Type B pancreatic cell (in vitro differentiated cells): ENCODE measurements at places on chromosomes 3 and 15. TPM values are rescaled to one million over a fixed set of nuclear protein-coding genes. Genes with fewer than 3 reads are reported as not detected.

Gene ATP13A5
- total RNA-seq, result not detected in 2 replicates

Gene RTP3
- total RNA-seq, result not detected in 2 replicates

Gene ISLR2
- total RNA-seq, result 0.59 and 16.9 TPM in 2 replicates

Gene POLR2H
- 87.8 and 90.5 TPM in 2 replicates for total RNA-seq

Gene FOXB1
- 0.60 TPM in 1 of 2 replicates, not detected in the other for total RNA-seq

Gene KBTBD13
- total RNA-seq, result not detected in 2 replicates

Gene TNIK
- total RNA-seq, result 8.1 and 38.1 TPM in 2 replicates

Gene DGKG
- total RNA-seq, result 1.5 and 11.6 TPM in 2 replicates

DNA sequence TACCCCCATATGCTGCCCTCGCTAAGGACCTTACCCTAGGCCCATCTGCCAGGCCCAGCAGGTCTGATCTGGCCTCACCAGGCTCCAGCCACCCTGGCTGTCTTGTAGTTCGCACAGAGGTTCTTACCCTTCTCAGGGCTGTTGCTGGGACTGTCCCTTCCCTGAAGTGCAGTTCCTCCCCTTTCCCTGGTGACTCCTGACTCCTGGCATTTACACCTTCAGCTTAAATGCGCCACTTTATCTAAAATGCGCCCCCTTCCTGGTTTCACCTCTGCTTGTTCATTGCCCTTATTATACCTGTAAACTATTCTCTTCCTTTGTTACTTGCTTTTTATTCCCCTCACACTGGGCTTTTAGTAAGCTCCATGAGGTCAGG is 835 bp upstream of the TTLL3 start:
- no peak for DNase-seq

DNA sequence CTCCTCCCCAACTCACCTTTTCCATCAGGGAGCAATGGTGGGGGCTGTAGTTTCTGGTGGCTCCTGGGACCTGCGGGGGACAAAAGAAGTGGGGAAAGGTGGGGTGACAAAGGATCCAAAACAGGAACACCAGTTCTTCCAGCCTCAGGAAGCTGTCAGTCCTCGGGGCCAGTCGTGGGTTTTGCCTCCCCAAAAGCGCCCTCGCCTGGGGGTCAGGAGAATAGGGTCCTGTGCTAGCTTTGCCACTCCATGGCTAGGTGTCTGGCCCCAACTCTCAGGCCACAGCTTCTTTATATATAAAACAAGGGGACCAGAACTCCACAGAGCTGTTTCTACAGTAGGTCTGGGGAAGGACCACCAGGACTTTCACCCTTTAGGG is 4.0 kb downstream of the CCDC9B start:
- no peak for DNase-seq

DNA sequence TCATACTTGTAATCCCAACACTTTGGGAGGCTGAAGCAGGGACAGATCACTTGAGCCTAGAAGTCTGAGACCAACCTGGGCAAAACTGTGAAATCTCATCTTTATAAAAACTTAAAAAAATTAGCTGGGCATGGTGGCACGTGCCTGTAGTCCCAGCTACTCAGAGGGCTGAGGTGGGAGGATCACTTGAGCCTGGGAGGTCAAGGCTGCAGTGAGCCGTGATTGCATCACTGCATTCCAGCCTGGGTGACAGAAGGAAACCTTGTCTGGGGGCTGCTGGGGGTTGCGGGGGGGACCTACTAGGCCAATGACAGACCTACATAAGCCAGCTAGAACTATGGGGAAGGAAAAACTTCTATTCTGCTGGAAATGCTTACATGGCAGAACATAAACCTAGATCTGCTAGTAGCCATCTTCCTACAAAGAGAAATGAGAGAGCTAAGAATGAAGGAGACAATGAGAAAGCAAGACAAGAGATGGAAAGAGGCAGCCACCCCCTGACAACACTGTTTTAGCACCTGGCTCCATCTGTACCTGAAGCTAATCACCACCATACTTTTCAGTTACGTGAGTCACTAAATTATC is 23.9 kb downstream of the FOXP1 start:
- no peak for DNase-seq

GRCh38 chr3:72344236-72344635 is 504.0 kb downstream of the SHQ1 start:
- DNase-seq, result no peak

- no peak for DNase-seq
These were observed 1.1 kb upstream of the NLGN1 start for GRCh38 chr3:173396191-173397041.

- DNase-seq, result no peak
These were observed 35.6 kb downstream of the SLC51A start for GRCh38 chr3:196251918-196252317.

DNA sequence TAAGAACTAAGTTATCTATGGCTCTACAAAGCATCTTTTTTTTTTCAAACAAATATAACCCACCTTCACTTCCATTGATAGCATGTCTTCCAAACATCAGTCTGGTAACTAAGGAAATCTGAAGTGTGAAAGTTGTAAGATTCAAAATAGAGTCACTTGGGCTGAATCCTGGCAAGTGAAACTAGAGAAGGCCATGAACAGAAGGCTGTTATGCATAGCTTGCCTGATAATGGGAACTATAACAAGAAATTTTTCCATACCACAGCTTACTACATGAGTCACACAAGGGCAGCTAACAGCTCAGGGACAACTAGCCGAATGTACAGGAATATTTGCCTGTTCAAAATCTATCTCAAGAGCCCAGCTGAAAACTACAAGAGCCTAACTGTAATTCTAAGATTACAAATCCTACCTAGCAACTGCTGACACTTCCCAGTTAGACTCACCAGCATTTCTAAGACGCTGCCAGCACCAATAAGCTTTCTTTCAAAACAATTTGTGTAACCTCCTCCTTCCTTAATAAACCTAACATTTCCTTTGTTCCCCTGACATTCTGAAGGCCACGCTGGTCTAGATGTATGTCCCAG is 1066.5 kb downstream of the PLOD2 start:
- DNase-seq, result no peak

DNA sequence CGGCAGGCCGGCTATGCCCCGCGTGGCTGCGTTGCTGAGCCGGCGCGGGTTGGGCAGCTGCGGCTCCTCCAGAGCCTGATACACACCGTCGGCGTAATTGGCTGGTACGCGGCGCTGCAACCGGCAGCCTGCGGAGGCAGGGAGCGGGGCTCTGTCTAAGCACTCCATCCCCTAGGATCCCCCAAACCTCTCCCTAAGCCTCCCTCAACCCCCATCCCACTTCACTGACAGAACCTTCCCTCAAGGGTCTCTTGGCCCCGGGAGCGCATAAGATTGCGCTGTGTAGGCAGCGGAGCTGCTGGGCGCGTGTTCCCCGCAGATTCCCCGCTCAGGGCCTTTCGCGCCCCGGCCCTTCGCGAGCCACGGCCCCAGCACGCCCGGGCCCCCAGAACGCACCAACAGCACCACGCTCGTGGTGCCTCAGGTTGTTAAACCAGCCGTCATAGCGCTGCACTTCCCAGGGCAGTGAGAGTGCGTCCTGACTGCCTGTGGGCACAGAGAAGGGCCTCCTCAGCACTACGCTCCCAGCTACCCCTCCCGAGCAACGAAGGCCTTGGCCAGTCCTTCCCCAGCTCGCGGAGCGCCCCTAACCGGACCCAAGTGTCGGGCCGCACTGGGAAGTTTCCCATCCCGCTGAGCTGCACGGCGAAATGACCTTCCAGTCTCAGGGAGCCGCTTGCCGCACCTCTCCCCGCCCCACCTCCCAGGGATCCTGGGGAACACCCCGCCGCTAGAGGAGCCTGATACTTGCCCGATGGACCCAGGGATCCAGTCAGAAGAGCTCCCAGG is 1.2 kb downstream of the DUOX2 start:
- peak; percentile 63 for DNase-seq

DNA sequence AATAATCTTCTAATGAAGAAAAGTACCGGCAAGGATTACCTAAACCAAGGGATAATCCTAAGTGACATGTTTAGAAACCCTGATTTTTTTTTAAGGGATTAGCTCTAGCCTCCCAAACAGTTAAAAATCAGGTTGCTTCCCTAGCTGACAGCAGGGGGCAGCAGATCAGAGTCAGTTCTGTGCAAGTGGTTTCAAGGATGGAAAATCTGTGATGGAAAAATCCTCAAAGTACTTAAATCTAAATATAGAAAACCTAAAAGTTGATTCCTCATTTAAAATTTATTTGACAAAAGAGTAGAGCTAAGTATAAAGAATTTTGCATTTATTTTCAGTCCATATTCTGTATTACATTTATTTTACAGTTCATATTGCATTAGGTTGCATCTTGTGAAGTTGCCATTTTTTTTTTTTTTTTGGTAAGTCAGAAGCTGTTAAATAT is 107.6 kb downstream of the PEX5L start:
- no peak for DNase-seq

- no peak for DNase-seq
These were observed 10.6 kb upstream of the ITPKA start for GRCh38 chr15:41483115-41483514.

DNA sequence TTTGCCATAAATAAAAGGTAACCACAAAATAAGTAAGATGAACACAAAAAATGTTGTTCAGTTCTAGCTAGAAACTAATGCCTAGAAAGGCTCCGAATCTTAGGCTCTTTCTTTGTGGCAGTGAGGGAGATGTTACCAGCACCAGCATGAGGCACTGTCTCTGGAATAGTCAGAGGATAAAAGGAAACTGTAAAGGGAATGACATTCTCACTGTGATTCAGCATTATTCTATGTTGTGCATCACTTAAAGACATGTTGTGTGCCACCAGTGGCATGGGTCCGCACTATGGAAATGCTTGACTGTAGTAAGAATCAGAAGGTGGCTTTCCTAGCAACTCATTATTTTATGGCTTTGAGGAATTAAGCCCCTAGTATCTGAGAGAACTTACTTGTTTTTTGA is 70.8 kb downstream of the SEC22A start:
- DNase-seq, result no peak

GRCh38 chr15:23762026-23762425 is 74.9 kb upstream of the NDN start:
- DNase-seq, result no peak

DNA sequence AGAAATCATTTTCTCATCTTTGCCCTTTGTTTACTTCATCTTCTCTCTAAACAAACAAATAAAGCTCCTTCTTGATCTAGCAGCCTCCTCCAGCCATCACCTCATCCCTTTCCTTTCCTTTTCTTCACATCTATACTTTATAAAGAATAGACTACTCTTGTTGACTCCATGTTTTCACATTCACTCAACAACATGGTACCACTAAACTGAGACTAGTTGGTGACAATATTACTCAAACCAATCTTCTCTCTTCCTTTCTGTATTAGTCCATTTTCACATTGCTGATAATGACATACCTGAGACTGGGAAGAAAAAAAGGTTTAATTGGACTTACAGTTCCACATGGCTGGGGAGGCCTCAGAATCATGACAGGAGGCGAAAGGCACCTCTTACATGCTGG is 324.7 kb downstream of the SOX2 start:
- no peak for DNase-seq

DNA sequence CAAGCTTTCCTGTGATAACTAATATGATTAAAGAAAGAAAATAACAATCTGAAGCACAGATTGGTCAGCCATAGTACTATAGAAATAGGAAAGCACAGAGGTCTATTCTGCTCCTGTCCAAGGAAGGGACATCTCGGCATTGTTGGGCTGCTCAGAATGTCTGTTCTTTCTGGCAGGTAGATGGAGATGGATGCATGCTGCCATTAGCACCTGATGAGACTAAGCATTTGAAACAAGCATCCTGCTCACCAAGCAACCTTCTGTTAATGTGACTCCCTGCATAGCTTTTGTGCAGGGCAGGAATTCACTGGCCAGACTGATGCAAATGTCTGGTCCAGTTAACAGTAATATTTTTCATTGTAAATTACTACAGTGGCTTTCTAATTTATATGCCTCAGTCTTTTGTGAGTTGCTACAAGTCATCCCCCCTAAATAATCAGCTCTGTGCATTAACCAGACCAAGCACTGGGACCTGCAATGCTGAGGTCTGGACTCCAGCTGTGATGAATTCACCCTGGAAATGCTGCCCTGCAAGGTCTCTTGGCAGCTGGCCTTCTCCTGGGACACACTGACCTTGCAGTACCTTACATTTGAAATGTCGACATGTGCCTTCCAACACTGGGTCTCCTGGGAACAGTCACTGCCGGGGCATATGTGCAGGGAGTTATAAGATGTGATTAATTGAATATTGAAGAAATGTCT is 1123.7 kb downstream of the IGSF11 start:
- no peak for DNase-seq

DNA sequence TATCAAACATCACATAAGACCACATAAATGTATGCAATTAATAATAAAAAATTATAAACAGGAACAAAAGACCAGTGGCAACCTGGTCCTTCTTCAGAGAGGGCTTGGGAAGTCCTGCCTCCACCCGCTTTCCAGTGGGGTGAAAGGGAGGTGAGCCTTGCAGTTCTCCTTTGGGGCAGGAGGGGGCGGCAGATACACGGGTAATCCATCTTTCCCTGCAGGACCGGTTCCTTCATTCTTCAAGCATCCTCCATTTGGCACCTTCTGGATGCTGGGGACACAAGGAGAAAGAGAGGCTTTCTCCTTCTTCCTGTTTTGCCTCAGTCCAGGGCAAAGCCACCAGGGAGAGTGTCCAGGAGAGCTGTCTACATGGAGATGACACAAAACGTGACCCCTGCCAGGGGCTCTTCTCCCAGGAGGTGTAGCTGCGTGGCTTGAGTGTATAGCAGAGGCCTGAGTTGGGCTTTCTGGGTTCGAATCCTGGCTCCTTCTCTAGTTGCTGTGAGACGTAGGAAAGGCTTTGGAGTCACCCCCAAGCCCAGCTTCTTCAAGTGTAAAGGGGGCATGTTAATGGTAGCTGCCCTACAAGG is 23.2 kb downstream of the RPLP1 start:
- DNase-seq, result peak; percentile 83

DNA sequence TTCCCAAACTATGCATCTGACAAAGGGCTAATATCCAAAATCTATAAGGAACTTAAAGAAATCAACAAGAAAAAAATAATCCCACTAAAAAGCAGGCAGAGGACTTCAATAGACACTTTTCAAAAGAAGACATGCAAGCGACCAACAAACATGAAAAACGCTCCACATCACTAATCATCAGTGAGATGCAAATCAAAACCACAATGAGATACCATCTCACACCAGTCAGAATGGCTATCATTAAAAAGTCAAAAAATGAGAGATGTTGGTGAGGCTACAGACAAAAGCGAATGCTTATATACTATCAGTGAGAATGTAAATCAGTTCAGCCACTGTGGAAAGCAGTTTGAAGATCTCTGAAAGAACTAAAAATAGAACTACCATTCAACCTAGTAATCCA is 20.2 kb downstream of the CFAP44 start:
- DNase-seq, result no peak

GRCh38 chr3:130729154-130729553 is 17.5 kb downstream of the PIK3R4 start:
- no peak for DNase-seq

- no peak for DNase-seq
These were observed 74.9 kb downstream of the CEMIP start for GRCh38 chr15:80854104-80854503.

- DNase-seq, result no peak
These were observed 216.3 kb upstream of the ARPP21 start for GRCh38 chr3:35422836-35423601.

- DNase-seq, result no peak
These were observed 288.6 kb downstream of the NTRK3 start for GRCh38 chr15:87967951-87968350.

DNA sequence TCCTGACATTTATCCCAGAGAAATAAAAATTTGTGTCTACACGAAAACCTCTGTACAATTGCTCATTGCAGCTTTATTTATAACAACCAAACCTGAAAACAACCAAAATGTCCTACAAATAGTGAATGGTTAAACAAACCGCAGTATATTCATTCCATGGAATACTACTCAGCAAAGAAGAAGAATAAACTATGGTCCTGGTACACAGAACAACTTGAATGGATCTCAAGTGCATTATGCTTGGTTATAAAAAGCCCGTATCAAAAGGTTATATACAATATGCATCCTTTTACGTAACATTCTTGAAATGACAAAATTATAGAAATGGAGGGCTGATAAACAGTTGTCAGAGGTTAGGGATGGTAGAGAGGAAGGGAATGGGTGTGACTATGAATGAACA is 3.7 kb downstream of the SEC22C start:
- no peak for DNase-seq
